Stimulated activated CD4-positive, alpha-beta T cell treated with anti-CD3 and anti-CD28 coated beads, Interleukin-4, amount 100 ng/mL, for 48 hours (primary cell): ENCODE measurements at places on chromosomes 5 and 9.
A peak's percentile ranks its signal among the peaks of the same experiment; 100 is the strongest.

DNA sequence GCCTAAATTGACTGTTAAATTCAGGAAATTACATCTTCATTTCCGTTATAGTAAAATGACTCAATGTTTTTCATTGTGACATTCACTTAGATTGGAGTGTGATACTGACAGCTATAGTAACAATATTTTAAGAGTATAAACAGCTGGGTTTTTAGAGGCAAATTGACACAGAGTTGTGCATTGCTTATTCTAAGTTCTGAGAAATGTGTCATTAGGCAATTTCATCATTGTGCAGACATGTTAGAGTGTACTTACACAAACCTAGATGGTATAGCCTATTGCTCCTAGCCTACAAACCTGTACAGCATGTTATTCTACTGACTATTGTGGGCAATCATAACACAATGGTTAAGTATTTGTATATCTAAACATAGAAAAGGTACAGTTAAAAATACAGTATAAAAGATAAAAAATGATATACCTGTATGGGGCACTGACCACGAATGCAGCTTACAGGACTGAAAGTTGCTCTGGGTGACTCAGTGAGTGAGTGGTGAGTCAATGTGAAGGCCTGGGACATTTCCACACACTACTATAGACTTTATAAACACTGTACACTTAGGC lies 132.7 kb downstream of the PDE4D start:
- DNase-seq: no peak

DNA sequence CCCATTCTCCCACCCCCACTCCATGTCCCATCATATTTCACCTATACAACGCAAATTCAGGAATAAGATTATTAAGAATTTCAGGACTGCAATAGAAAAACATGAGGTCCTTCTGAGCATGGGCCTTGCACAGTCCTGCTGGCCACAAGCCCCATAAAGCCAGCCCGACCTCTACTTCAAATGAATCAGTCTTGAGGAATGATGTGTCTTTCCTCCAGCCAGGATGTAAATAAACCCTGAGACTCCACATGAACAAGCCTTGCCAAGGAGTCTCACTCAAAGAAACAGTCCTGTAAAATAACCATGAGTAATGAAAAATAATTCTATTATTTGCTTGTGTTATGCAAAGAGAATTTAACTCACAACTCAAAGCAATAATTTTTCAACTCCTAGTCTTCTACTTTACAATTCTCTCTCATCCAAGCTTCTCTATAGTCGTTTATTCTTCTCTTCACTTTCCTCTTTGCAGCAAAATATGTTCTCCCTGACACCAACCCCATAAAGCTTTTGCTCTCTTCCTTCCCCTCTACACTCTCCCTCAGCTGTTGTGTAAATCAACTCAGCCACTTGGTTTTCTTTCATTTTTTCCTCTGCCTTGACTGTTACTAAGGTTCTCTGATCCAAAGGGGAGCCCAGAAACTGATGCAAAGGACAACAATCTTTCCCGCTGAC lies 140.1 kb upstream of the MOCS2 start:
- DNase-seq: no peak

DNA sequence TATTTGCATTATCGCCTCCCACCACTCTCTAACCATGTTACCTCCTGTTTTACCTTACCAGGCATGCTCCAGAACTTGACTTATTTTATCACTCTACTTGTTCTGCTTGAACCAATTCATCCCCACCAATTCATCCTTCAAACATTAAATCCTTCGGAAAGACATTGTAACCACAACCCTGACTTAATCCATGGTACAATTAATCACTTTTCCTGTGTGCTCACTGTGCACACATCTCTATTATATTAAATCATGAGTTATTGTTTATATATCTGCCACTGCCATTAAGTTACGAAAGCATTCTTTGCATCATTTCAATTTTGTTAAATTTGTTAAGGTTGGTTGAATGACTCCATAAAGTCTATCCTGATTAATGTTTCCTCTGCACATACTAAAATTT lies 7.4 kb upstream of the C5orf46 start:
- no peak for DNase-seq

- DNase-seq: no peak
Observed at GRCh38 chr5:128870923-128871322, 94.4 kb upstream of the SLC27A6 start.

DNA sequence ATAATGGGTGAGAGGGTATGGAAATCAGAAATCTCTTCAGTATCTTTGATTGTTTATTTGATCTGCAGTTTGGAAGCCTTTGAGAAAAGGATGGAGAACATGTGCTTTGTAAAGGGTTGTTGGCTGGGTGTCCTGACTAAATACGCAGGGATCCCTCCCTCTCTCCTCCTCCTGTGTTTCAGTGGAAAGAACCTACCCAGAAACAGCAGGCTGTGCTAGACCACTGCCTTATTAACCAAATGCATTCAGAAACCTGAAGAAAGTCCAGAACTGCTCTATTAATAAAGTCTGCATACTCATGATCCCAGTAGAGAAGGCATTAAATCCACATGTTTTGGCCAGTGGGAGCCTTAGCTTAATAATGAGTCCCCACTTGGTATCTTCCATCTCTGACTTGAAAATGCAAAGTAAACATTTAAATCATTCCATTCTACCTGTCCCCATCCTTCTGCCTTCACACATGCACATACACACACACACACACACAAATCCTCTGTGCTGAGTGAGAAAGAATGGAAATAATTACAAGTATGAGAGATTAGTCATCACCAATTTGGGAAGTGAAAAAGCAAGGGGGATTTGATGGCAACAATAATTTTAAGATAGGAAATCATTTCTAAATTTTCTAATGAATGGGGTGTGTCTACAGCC lies 10.0 kb upstream of the LECT2 start:
- no peak for DNase-seq

- DNase-seq: no peak
Observed at GRCh38 chr5:134545070-134545868, 19.8 kb downstream of the JADE2 start.

- DNase-seq: no peak
Observed at GRCh38 chr9:89632192-89632733, 27.5 kb downstream of the GADD45G start.

DNA sequence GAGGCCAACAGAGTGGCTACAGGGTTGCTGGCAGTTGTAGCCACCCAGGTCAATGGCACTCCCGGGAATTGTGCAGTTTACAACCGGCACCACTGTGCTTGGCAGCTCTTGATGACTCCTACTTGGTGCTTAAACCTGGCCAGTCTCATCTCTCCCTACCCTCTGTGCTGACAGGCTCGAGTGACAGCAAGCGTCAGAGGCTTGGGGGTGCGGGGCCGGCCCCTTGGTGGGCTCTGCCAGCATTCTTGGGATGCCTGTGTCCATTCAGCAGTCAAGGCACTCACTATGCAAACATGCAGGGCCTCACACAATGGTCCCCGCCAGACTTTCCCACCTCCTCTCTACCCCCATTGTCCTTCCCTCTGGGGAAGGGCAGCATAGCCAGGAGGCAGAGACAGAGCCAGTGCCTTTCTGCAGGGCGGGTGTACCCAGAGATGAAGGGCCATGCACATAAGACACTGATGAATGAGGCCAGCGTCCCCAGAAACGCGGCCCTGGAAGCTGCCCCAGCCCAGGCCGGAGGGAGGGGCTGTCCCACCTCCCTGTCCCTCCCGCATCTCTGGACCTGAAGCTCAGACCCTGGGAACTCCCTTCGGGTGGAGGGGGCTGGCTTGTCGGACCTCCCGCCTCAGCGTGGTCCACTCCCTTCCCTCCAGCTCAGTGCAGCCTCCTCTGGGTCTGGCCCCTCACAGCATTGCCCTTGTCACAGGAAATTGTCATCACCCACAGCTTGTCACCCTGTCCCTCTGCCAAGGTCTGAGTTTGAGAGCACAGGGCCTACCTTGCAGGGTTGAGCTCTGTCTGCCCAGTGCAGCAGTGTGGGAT lies 26.4 kb upstream of the NOTCH1 start:
- DNase-seq: no peak

- no peak for DNase-seq
Observed at GRCh38 chr9:122179054-122179689, 19.5 kb downstream of the MORN5 start.

GRCh38 chr5:173246135-173246495 lies 11.1 kb upstream of the NKX2-5 start:
- DNase-seq: no peak

DNA sequence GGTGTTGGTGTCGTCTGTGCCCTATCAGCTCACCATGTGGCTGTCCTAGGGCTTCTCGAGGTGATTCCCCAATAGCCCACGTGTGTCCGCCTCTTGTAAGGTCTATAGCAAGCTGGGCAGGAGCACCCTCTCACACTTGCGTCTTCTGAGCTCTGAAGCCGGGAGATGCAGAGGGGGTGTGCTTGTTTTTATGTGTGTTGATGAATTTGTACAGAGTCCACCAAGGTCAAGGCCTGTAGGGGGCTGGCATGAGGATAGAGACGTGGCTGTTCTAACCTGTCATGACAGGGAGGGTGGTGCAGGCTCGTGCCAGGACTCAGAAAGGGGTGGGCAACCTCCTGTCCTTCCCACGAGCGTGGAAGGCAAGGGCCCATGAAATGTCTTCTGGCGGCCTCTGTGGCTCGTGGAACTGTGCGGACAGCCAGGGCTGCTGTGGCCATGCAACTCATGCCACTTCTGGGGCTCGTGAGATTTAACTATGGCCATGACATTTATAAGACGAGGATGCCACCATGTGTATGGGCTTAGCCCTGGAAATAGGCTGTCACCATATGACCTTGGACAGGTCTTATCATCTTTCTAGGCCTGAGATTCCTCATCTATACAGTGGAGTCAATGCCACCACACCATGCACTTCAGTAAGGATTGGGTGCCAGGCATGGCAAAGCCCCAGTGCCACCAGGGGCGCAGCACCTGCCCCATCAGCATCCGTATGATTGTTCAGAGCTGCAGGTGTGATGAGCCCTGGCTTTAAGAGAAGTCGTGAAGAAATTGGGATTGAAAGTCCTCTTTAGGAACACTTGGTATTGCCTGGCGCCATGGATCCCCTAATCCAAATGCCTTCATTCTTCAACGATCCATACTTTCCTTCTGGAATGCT lies 2.3 kb upstream of the OLFM1 start:
- no peak for DNase-seq

- DNase-seq: peak; percentile 11
Observed at GRCh38 chr9:69809304-69809863, 11.2 kb upstream of the CFAP95 start.

DNA sequence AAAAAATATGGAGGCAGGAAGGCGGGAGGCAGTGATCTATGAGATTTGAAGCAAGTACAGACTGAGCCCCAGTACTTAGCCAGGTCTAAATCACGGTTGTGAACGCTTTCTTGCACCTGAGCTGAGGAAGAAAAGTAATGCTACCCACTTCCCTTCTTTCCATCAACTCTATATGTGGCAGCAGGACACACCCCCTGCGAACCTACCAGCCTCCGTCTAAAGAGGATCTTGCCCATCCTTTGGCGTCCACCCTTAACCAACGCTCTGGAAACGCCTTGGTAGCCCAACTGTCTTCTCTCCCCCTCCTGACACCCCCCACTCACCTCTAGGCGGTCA lies 545 bp downstream of the HMGCS1 start:
- no peak for DNase-seq

DNA sequence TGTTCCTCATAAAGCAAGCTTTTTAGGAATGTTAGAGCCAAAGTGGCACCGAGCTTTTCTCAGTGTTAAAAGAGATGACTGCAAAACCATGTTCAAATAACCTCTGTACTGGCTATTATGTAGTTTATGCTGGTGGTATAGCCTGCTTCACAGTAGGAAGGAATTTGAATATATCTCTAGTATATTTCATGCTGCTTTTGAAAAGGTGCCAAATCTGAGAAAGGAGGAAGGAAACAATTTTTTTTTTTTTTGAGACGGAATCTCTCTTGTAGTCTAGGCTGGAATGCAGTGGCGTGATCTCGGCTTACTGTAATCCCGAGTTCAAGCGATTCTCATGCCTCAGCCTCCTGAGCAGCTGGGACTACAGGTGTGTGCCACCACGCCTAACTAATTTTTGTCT lies 13.5 kb downstream of the CREBRF start:
- no peak for DNase-seq

DNA sequence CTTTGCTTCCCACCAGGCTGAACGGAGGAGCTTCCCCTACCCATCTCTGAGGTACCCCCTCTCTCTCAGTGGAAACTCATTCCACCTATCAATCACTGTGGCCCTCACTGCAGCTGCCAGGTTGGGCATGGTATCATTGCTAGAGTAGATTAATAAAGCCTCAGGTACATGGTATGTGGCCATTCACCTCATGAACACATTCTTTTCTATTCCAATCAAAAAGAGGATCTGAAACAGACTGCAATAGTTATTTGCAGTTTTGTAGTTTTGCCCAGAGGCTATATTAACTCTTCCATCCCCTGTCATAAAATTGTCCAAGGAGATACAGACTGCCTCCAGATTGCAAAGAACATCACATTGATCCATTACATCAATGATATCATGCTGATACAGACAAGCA lies 85.8 kb upstream of the MVB12B start:
- DNase-seq: no peak

- DNase-seq: no peak
Observed at GRCh38 chr5:94223235-94223634, 395.2 kb downstream of the KIAA0825 start.

- DNase-seq: no peak
Observed at GRCh38 chr9:2725126-2725525, 7.8 kb downstream of the KCNV2 start.

DNA sequence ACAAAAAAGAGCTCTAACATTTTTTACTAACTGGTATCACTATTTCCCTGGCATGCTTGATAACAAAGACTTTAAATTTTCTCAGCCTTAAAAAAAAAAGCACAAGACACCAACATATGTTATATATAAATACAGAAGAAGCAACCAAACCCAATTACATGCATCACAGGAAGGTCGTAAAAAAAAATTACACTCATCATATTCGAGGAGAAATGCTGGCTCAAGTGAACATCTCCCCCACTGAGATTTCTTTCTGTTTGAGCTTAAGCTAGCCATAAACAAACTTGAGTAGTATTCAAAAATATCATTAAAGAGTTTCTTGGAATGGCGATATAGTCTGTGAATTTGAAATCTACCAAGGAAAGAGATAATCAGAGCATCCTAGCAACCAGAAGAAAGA lies 7.5 kb upstream of the MSH3 start:
- no peak for DNase-seq

GRCh38 chr5:9194509-9194908 lies 351.4 kb downstream of the SEMA5A start:
- DNase-seq: no peak

- DNase-seq: no peak
Observed at GRCh38 chr9:4035777-4036176, 264.1 kb downstream of the GLIS3 start.

DNA sequence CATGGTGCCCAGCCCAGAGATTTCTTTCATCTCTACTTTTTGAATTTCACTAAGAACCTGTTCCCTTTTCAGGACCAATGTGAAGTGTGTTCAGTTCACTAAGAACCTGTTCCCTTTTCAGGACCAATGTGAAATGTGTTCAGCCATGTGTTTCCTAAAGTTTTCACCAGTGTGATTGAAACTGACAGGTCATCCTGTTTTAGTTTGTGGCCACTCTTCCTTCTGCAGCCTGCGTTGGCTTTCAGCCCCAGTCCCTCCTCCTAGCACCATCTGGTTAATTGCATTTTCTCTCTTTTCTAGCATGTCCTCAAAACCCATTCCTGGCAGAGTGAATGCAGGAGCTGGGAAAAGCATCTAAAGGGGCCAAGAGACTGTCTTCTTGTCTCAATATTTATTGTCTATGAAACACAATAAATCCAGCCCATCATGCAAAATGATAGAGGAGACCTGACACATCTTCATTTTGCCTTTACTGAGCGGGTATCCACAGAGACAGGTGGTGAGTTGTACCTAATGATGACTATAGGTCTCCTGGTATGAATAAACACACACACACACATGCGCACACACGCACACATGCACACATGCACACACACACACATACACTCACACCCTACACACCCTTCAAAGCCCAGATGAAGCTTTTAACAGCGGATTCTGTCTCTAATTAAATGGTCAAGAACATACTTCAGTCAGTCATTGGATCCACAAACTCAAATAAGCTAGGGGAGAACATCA lies 6.1 kb upstream of the PANK3 start:
- DNase-seq: no peak
